Neural crest cell (in vitro differentiated cells): ENCODE measurements at places on chromosomes 7 and 10. TPM values are rescaled to one million over a fixed set of nuclear protein-coding genes. Genes with fewer than 3 reads are reported as not detected.

DNA sequence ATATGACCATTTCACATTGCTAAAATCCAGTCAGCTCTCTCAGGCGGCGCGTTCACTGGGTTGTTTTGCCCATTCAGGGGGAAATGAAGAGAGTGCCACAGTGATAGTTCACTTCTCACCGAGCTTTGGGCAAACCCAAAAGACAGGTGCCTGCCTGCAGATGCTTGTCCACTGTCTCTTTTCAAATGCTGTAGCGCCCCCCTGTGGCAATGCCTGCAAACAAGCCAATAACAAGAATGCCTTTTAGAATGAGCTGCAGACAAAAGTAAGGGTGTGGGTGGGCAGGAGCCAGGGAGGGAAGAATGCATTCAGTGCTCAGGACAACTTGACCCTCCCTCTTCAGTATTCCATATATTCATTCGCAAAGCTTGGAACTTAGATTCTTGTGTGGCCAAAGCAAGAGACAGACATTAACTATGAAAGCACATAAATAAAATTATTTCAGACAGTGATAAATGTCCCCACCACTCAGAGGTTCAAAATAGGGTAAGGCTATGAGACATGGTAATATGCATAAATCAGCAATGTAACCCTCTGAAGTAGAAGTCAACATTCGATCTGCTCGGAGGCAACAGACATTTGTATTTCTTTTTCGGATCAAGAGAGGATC is 86.9 kb downstream of the JAZF1 start:
- DNase-seq: peak; percentile 62

DNA sequence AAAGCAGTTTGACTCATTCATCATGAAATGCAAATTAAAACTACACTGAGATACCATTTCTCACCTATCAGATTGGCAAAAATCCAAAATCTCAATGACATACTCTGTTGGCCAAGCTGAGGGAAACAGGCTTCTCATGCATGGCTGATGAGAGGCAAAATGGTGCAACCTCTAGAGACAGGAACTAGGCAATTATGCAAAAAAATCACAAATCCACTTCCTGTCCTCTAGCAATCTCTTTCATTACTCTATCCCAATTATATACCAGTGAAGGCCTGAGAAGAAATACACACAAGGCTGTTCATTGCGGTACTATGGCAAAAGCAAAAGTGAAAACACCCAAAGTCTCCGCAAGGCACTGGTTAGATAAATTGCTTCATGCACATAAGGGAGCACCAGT is 25.9 kb upstream of the PTPRN2 start:
- no peak for DNase-seq

- no peak for DNase-seq
Observed at GRCh38 chr10:67045404-67045803, 119.6 kb downstream of the LRRTM3 start.

DNA sequence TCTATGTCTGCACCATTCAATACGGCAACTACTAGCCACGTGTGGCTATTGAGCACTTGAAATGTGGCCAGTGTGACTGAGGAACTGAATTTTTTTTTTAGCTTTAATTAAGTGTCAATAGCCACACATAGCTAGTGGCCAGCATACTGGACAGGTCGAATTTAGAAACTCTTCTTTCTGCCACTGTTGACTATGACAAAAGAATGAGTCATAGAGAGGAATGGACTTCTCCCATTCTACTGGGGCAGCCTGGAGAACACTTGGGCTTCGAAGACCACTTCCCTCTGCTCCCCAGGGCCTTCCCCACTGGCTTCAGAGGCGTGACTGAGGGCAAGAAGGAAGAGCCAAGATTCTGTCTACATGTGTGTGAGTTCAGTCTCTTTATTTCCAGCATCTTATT is 137.5 kb downstream of the SNX10 start:
- no peak for DNase-seq

- DNase-seq: no peak
Observed at GRCh38 chr10:47019155-47020145, 108.2 kb downstream of the PTPN20 start.

- peak; percentile 9 for DNase-seq
Observed at GRCh38 chr7:139776486-139777132, 1.2 kb downstream of the HIPK2 start.

GRCh38 chr7:73869011-73869798 is 8.2 kb downstream of the TMEM270 start:
- DNase-seq: no peak

DNA sequence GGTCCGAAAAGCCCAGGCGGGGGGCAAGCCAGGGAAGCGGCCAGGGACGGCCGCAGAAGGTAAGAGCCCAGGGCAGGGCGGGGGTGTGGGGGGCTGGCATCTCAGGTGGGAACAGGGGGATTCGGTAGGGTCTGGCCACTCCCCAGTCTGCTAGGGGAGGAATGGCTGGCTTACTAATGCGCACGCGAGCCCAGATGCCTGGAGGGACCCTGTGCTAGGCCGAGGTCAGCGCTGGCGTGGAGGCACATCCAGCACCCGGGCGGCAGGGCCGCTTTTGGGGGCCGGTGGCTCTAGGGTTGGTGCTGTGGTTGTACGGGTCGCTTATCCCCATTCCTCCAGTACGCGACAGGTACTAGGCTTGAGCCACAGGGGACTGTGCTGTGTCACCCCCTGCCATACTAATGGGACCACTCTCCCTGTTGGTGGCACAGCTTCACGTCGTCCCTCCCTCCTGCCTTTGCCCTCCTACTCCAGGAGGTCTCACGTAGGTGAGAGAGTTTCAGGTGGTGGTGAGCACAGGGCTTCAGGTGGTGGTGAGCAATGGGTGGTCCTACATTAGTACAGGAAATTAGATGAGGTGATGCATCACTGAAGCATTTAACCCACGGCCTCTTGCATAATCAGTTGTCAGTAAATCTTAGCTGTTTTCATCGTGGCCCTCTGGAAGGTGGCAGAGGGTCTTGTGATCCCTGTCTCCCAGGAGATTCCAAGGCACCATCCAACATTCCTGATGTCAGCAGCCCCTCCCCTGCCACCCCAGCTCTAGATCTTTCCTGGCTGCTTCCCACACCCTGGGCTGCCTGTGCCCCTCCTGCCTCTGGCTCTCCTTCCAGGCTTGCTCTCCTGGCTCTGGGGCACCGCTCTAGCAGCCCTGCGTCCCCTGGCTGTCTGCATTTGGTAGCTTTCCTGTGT is 971 bp downstream of the AEBP1 start:
- no peak for DNase-seq

DNA sequence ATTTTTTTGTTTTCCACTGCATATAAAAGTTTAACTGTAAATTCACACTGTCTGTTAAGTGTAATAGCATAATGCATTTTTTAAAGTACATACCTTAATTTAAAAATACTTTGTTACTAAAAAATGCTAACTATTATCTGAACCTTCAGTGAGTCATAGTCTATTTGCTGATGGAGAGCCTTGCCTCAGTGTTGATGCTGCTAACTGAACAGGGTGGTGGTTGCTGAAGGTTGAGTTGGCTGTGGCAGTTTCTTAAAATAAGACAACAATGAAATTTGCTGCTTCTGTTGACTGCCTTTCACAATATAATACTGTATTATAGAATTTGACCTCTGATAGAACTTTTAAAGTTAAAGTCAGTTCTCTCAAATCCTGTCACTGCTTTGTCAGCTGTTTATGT is 72.3 kb upstream of the GATAD1 start:
- no peak for DNase-seq

- no peak for DNase-seq
Observed at GRCh38 chr10:78504181-78504580, 470.5 kb downstream of the RPS24 start.

DNA sequence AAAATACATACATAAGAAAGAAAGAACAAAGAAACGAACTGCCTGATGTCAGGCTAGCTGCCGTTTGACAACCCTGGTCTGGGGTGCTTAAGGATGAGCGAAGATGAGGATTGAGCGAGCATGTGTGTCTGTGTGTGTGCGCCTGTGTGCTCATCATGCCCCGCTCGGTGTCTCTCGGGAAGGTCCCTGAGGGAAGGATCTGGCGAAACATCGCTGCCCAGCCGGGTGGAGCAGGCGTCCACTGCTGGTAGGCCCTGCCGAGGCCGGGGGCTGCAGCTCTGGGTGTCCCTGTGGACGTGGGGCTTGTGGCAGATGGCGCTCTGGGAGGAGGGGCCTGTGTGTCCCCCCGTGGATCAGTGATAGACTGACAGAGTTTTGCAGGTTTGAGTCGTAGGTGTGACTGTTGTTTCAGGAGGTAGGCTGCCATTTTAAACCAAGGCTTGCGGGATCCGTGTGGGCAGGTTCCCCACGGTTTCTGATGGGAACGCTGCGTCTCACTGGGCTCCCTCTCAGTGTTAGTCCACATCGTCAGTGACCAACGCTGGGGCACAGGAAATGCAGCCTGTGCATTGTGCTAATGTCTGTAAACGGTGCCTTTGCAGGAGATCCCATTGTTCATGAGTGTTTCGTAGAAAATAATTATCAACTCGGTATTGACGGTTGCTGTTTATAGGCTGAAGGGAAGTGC is 5.9 kb upstream of the SUN1 start:
- DNase-seq: no peak

GRCh38 chr7:142870147-142870559 is 15.3 kb downstream of the EPHB6 start:
- DNase-seq: no peak

GRCh38 chr10:114698271-114699061 is 40.4 kb upstream of the ABLIM1 start:
- DNase-seq: no peak

DNA sequence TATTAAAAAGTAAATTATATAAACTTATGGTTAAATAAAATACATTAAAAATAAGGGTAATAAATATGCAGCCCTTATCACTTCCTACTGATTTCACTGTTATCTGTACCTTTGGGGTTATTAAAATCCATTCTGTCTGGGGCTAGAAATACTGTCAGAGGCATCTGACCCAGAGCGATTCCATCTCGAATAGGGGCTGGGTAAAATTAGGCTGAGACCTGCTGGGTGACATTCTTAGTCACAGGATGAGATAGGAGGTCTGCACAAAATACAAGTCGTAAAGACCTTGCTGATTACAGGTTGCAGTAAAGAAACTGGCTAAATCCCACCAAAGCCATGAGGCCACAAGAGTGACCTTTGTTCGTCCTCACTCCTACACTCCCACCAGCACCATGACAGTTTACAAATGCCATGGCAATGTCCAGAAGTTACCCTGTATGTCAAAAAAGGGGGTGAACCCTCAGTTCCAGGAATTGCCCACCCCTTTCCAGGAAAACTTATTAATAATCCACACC is 77.6 kb downstream of the COBL start:
- DNase-seq: no peak

GRCh38 chr7:112386619-112387018 is 63.6 kb upstream of the IFRD1 start:
- no peak for DNase-seq

- DNase-seq: no peak
Observed at GRCh38 chr10:43785252-43785651, 136.6 kb upstream of the ZNF32 start.

- peak; percentile 6 for DNase-seq
Observed at GRCh38 chr10:21989453-21990154, 13.9 kb downstream of the DNAJC1 start.

- DNase-seq: no peak
Observed at GRCh38 chr10:32379318-32379949, 32.5 kb upstream of the EPC1 start.

GRCh38 chr10:86599729-86600128 is 54.6 kb upstream of the OPN4 start:
- no peak for DNase-seq

DNA sequence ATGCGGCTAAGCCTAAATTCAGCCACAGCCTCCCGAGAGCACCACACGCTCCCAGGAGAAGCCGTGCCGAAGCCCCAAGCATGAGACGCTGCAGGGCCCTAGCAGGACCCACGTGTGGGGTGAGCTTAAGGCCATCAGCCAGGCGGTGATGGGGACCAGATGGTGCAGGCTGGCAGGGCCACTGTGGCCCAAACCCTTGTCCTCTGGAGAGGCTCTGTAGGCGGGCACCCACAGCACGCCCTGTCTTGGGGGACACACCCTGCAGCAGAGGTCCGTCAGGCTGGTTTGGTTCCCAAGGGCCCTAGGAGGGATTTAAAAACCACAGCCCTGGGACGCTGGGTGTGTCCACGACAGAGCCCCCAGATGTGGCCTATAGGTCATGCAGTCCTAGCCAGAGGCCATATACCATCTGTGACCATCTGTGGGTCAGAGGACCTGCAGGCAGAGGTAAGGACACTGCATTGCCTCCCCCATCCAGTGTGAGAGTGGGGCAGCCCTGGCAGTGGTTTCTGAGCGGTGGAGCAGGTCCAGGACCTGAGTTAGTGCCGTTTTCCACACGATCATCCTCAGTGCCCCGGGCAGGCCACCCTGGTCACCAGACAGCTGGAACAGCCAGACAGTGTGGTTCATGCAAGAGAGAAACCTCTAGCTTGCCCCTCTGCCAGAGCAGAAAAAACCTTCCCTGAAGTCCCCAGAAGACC is 39.6 kb upstream of the INPP5A start:
- DNase-seq: no peak

Gene LRRC18
- total RNA-seq: not detected in 2 replicates

Gene WEE2
- not detected in 2 replicates for total RNA-seq

Gene TMEM270
- not detected in 2 replicates for total RNA-seq

Gene LIPK
- not detected in 2 replicates for total RNA-seq

Gene TMEM168
- 21.7 and 23.3 TPM in 2 replicates for total RNA-seq

Gene FAM131B
- 15.0 and 15.5 TPM in 2 replicates for total RNA-seq

Gene FOXK1
- total RNA-seq: 28.1 and 29.1 TPM in 2 replicates

Gene LIPJ
- not detected in 2 replicates for total RNA-seq

Gene KCNMA1
- 0.93 and 1.7 TPM in 2 replicates for total RNA-seq
